Stimulated activated CD8-positive, alpha-beta memory T cell treated with anti-CD3 and anti-CD28 coated beads, Interleukin-15, amount 100 ng/mL, for 48 hours (primary cell): ENCODE measurements at places on chromosomes 4 and X.

DNA sequence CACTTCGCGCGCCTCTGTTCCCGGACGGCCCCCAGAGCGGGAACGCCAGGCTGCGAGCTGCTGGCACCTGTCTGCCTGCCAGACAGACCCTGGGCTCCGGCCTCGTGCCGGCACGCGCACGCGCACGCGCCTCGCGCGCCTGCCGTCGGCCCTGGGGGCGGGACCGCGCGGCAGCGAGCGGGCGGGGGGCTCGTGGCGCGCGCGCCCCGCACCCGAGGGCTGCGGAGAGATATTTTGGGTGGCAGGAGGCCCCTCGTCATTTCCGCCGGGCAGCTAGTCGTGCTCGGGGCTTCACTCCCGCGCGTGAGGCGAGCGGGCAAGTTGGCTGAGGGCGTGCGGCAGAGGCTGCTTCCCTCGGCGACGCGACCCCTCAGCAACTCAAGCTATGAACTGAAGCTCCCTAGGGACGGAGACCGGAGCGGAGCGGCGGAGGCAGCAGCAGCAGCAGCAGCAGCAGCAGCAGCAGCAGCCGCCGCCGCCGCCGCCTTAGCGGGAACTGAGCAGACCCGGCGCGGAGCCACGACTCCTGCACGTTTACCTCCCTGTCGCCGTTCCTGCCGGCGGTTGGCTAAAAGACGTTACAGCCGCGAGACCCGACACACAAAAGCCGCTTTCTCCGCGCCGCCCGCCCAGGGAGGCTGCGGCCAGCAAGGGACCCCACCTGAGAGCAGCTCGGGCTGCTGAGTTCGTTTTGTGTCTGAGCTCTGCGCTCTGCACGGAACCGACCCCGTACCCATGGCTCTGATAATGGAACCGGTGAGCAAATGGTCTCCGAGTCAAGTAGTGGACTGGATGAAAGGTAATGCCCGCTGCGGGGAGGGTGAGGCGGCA lies at the start of gene CNKSR2:
TSS of gene CNKSR2 (plus strand) at position 256 of the 831 bp plus-strand sequence. CDS start at position 736, 480 bp downstream.
- DNase-seq, result peak; percentile 44

- DNase-seq, result no peak
Observed at GRCh38 chr4:6538575-6538974, 36.4 kb upstream of the MAN2B2 start.

DNA sequence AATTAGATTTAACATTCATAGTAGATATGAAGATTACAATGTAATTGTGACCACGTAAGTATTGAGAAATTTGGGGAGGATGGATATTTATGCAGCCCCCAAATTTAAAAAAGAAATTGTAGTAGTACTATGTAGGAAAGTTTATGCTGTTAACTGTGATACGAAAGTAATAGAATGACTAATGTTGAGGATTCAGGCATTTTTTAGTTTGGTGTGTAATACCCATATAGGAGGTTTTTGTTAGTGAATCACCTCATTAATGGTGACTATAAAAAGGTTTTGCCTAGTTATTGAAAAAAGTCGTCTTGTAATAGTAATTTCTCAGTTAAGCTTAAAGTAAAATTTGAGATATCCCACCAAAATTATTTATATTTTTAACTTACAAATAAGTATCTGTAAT lies 67.2 kb downstream of the SMARCAD1 start:
- DNase-seq, result no peak

DNA sequence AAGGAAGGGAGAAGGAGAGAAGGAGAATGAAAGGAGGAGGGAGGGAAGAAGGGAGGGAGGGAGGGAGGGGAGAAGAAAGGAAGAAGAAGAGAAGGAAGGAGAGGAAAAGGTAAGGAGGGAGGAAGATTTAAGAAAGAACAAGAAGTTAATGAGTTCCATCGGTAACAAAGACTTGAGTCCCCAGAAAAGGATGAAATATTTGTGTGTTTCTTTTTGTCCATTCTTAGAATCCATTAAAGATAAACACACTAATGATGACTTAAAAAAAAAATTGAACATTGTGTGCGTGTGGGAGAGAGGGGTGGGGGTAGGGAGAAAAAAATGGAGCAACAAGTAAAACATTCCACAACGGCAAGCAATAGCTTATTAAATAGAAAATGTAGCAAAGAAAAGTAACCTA lies 131.4 kb downstream of the THOC2 start:
- no peak for DNase-seq

- DNase-seq, result no peak
Observed at GRCh38 chr4:164384416-164384815, 369.5 kb upstream of the SMIM31 start.

DNA sequence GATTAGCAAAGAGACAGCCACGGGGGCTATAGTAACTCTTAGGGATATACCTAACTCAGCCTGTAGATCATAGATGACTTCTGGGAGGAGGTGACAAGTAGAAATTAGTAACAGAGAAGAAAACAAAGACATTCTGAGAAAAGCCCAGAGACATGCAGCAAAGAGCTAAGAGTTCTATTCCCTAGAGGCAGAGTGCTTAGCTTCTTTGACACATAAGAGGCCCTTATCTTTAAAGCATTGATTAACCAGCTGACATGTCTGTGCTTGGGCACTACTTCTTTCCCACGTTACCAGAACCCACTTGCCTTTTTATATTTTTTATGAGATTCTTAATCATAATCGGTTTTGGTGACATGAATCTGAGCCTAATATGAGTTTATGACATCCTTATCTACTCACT lies 179.5 kb downstream of the GABRB1 start:
- no peak for DNase-seq

DNA sequence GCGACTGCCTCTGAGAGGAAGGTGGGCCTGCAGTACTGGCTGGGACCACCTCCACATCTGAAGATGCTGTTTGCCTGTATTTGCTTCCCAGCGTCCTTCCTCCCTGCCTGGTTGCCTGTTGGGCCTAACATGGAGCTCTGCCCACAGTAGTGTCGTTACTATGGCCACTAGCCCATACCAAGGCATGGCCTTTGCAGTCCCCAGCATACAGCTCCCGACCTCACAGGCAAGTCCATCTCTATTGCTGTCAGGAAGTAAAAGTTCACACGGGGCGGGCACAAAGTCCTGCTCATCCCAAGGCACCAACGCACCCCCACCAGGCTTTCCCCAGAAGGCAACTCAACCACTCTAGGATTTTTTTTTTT lies 71.6 kb downstream of the MAML3 start:
- DNase-seq, result no peak

DNA sequence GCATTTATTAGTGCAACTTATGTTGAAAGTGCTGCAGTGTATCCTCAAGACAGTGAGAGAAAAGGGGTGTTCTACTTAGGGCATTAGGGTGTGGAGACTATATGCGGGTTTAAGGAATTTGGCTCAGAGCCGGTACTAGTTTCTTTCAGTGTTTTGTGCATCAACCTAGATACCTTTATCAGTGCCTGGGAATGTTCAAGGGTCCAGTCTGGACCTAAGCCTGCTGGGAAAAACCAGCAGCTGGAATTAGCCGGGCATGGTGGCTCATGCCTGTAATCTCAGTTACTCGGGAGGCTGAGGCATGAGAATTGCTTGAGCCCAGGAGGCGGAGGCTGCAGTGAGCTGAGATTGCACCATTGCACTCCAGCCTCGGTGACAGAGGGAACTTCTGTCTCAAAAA lies 7.4 kb downstream of the PHEX start:
- no peak for DNase-seq

DNA sequence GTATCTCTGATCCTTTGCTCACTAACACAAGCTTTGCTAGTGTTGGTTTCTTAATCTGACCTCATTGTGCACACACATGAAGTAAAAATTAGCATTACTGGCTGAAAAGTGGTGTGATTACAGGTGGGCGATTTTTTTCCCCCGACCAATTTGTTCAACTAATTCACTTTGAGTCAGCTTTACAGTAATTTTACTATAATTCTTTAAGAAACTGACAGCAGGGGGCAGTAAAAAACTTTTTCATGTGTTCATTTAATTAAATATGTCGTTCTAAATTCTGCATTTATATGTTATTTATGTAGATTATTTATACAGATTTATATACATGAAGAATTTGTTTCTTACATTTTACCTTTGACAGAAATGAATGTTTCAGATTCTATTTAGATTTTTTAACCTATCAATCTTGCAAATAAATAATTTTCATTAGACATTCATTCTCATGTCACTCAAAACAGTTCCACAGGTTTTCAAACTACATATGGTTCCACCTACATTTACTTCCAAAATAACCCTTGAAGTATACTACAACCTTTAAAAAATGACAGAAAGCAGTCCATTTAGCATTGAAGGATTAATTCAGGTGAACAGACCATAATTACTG lies 17.5 kb downstream of the PALLD start:
- DNase-seq, result no peak

DNA sequence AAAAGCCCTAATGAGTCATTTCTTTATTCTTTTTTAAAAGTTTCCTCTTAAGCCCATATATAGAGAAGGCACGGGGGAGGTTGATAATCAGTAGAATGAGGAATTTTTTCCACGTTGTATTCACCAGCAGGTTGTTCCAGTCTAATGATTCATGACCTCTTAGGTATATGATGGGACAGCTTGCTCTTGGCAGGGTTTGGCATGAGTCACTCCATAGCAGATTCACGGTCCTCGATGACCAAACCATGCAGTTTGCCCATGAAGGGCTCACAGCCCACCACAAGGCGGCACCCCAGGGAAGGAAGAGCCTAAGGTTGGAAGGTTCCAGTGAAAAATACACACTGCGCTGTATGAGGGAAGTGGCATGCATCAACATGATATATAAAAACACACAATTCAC lies 623.8 kb upstream of the DIPK2B start:
- peak; percentile 50 for DNase-seq

- peak; percentile 30 for DNase-seq
Observed at GRCh38 chr4:48129307-48130014, 4.6 kb downstream of the TXK start.

DNA sequence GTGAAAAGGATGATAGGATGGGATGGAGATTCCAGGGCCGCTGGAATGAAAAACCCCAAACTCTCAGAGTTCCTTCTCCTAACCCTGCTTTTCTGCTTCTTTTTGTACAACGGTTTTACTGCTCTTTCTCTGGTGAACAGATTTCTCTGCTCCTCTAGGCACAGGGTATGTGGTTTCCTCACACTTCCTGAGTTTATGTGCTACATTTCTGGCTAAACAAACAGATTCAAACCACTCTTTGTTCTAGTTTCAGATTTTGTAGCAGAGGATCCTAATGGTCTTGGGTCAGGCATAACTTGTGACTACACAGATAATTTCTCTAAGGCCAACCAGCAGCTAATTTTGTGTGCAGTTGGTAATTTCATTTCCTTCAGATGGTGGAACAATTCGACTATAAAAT lies 52.6 kb downstream of the OSTC start:
- DNase-seq, result no peak

GRCh38 chrX:149073479-149073878 lies 431.6 kb downstream of the IDS start:
- DNase-seq, result no peak

DNA sequence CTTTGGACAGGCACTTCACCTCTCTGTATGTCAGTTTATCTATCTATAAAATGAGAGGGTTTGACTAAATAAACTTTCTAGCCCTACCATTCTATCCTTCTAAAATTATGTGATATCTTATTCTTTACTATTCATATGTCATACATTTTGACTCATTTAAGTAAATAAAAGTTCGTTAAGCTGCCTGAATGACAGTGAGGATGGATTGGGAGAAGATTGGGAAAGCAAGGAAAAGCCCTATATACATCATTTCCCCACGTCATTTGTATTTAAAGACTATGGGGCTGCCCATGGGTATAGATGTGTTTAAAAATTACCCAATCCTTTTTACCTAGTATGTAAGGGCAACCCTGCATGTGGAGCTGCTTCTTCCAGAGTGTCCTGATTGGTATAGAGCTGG lies 5.3 kb downstream of the SLC16A2 start:
- no peak for DNase-seq

GRCh38 chr4:115119804-115120352 lies 6.5 kb upstream of the NDST4 start:
- no peak for DNase-seq

DNA sequence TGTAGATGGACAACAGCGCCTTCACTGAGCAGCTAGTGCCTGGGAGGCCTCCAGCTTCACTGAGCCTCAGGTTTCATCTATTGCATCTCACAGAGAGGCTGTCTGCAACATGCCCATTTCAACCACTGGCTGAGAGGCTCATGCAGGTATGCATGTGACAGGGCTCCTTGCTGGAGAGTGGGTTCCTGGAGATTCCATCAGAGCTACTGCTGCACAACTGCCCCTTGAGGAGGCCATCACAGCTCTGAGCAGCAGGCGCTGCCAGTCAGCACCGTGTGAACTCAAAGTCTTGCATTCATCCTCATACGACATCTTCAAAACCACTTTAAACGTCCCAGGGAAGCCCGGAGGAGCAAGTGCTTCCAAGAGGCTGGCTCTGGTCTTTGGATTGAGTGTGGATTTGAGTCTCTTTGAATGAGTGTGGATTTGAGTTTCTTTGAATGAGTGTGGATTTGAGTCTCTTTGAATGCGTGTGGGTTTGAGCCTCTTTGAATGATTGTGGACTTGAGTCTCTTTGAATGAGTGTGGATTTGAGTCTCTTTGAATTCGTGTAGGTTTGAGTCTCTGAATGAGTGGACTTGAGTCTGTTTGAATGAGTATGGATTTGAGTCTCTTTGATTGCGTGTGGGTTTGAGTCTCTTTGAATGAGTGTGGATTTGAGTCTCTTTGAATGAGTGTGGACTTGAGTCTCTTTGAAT lies 8.7 kb downstream of the P2RY8 start:
- DNase-seq, result no peak

GRCh38 chr4:143336781-143337599 lies at the start of gene GAB1:
Gene GAB1, plus strand, starts transcription at chr4:143336876. Its CDS starts 313 bp downstream, at chr4:143337189.
- no peak for DNase-seq

GRCh38 chrX:104288269-104288668 lies 33.5 kb upstream of the ESX1 start:
- DNase-seq, result no peak

DNA sequence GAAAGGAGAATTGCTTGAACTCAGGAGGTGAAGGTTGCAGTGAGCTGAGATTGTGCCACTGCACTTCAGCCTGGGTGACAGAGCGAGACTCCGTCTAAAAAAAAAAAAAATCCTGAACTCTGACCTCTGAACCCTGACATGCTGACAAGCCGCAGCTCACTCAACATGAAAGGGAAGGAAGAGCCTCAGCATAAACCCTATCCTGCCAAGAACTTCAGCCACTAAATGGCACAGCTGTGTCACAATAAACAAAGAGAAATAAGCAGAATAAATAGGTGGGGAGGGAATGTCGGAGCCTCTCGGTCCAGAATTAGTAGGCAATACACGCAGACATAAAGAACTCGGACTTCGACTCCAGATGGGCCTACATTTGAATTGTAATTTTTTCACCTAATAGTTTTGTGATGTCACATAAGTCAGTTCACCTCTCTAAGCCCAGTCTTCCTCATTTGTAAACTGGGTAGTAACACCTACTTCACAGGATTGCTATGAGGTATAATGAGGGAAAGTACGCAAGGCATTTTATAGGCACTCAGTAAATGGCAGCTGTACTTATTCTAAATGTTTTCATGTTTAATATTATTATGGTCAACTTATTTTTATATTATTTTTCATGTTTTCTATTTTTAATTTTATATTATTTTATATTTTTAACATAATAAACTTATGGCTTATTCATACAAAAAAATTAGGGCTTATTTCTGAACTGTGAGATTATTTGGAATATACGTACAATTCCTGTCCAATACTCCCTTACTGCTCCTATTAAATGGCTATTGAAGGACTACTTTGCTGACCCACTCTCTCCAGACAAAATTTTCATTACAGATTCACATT lies 243.4 kb downstream of the SCFD2 start:
- DNase-seq, result no peak
